ENCODE measurements at places on chromosomes 16 and 17.

DNA sequence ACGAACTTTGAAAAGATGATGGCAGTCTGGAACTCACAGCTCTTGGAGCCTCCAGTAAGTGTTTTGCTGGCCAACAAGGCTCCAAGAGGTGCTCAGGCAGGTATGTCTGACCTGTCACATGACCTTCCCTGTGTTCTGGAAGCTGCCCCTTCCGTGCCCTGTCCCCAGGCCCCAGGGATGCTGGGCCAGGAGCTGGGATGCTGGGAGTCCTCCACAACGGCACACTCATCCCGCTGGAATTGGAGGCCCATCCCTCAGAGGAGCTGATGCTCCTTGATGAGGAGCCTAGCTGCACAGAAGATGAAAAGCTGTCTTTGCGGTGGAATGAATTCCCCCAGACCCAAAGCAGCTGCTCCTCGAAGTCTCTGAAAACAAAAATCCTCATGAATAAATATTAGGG is 47.8 kb downstream of the HOXB1 start:
- no peak for DNase-seq

- DNase-seq = no peak
Observed at GRCh38 chr17:6706499-6706898, 6.7 kb downstream of the SLC13A5 start.

- DNase-seq = no peak
Observed at GRCh38 chr16:19468300-19468699, 50.6 kb downstream of the TMC5 start.

GRCh38 chr16:71676236-71676635 is 48.3 kb downstream of the PHLPP2 start:
- peak; percentile 21 for DNase-seq

- DNase-seq = no peak
Observed at GRCh38 chr17:1315409-1315808, 35.9 kb downstream of the TRARG1 start.

DNA sequence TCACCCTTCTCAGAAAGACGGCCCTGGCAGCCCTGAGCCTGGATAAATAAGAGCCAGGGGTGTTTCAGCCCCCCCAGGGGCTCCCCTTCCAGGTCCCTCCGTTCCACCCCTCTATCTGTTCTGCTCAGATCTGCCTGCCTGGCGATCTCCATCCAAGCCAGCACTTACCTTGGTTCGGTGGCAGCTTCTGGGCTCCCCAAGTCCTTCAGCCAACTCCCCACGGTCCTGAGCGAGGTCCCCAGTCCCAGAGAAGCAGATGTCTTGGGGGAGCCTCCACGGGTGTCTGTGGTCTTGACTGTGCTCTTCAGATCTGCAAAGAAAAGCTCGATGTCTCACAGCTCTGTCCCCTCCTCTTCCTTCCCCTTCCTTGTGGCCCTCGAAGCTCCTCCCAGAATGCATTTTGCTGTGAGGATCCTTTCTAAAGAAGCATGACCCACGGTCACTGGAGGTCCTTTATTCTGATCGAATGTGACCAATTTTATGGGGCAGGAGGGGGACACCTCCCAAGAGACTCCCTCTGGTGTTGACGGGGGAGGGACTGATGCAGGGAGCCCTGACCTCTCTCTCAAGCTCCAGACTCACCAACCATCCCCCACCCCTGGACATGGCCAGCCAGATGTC is at the start of gene PIK3R6:
Gene PIK3R6 (minus strand): TSS at position 314 of the 621 bp plus-strand sequence. CDS start 17,880 bp downstream, outside the sequence.
- DNase-seq = no peak

DNA sequence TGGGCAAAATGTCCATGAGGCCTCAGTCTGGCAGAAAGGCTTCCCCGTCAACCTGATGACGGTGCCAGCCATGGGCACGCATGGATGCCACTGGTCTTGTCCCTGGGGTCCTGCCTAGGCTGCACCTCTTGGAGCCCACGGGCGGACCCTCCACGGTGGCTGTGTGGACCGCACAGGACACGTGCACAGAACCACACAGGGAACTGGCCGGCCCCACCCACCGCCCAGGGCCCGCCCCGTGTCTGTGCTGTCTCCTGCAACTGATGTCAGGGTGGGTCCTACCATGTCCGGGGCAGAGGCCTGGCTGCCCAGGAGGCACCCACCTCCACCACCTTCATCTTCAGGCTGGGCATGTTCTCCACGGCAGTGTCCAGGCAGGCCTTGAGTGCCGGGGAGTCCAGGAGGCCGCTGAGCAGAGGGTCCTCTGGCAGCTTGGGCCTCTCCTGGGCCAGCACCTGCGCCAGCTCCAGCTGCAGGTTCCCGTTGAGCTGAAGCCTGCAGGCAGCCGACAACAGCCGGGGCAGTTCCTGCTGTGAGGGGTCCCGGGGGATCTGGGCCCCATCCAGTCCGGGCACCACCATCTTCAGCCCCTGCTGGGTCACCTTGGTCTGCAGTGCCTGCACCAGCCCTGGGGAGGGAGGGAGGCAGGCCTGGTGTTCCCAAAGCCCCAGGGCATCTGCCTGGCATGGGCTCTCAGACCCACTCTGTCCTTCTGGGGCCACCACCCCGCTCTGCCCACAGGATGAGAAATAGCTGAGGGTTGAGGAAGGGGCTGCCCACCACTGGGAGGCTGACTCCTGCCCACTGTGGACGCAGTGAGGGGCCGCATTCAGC is 11.9 kb downstream of the FASN start:
- no peak for DNase-seq

GRCh38 chr16:74201576-74201975 is 95.0 kb upstream of the PSMD7 start:
- DNase-seq = no peak

DNA sequence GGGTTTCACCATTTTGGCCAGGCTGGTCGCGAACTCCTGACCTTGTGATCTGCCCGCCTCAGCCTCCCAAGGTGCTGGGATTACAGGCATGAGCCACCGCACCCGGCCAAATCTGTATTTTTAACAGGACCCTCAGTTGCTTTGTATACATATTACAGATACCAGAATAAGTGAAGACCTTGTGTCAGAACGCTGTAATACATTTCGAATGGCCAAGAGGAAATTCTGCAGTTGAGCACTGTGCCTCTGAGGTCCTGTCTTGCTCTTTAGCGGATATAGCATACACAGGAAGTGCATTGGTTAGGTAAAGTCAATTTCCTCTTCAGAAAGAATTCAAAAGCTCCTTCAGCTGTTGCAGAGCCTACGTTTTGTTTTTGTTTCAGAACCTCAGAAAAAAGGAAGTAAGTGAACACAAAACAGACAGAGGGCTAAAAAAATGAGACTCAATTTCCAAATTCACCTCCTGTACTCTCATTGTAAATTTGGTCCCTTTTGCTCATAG is 15.7 kb downstream of the CRLF3 start:
- DNase-seq = no peak
